ENCODE measurements at places on chromosomes 2 and 18.

GRCh38 chr2:23585273-23586170 lies 200.5 kb downstream of the KLHL29 start:
- no peak for DNase-seq

GRCh38 chr2:122174061-122174460 lies 418.6 kb downstream of the TSN start:
- no peak for DNase-seq

- no peak for DNase-seq
Observed at GRCh38 chr18:55839343-55839742, 251.4 kb upstream of the TCF4 start.

- no peak for DNase-seq
Observed at GRCh38 chr2:105117565-105117964, 79.7 kb downstream of the MRPS9 start.

DNA sequence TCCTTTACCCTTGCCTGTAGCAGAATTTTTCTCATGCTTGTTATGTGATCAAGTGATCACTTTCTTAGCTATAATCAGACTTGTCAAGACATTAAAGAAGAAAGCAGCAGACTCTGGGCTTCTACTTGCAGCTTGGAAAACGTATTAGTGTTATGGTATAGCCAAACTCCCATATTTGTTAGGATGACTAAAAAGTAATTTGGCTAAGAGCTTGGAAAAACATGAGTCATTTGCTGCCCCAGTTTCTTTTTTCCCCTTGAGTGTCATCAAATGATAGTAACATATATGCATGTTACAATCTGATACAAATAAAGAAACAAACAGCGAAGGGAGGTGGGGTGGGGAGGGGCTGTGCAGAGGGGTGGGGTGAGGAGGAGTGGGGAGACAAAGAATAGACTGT lies 155.5 kb downstream of the IKZF2 start:
- DNase-seq, result no peak

DNA sequence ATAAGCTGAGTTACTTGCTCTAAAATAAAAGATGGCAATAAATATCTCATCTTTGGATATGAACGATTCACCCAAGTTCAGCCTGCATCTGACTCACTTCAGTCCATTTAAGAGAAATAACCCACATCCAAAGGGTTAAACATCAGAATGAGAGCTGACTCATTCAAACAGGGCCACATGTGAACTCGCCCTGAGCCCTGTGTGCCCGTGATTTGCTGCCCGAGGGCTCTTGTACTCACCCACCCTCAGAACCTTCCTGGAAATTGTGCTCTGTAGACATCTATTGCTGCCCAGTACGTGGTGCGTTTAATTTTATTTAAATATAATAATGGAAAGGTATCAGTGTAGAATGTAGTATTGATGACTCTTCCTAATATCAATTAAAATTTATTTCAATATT lies 66.9 kb upstream of the RBM44 start:
- peak; percentile 7 for DNase-seq

- no peak for DNase-seq
Observed at GRCh38 chr18:13175754-13176210, 42.8 kb upstream of the LDLRAD4 start.

- no peak for DNase-seq
Observed at GRCh38 chr18:3118195-3119010, 101.4 kb downstream of the MYOM1 start.

All from LoVo (cell line).